ENCODE measurements at places on chromosomes 4 and X. TPM values are rescaled to one million over a fixed set of nuclear protein-coding genes. Genes with fewer than 3 reads are reported as not detected.

GRCh38 chr4:99735822-99736221 is 78.2 kb upstream of the C4orf54 start:
- H3K27me3 ChIP-seq, result no peaks in the 10 kb centered on the region
- no peaks in the 10 kb centered on the region for H3K4me1 ChIP-seq
- H3K27ac ChIP-seq, result no peak overlapping the region
- no peak overlapping the region for H3K4me3 ChIP-seq
- no peaks in the 10 kb centered on the region for H3K36me3 ChIP-seq
- no peak for DNase-seq

- no peak overlapping the region for H3K27ac ChIP-seq
- H3K36me3 ChIP-seq, result no peaks in the 10 kb centered on the region
- no peak overlapping the region for H3K4me3 ChIP-seq
- H3K27me3 ChIP-seq, result no peaks in the 10 kb centered on the region
- no peaks in the 10 kb centered on the region for H3K4me1 ChIP-seq
Observed at GRCh38 chr4:125489952-125490690, 175.4 kb downstream of the FAT4 start.

DNA sequence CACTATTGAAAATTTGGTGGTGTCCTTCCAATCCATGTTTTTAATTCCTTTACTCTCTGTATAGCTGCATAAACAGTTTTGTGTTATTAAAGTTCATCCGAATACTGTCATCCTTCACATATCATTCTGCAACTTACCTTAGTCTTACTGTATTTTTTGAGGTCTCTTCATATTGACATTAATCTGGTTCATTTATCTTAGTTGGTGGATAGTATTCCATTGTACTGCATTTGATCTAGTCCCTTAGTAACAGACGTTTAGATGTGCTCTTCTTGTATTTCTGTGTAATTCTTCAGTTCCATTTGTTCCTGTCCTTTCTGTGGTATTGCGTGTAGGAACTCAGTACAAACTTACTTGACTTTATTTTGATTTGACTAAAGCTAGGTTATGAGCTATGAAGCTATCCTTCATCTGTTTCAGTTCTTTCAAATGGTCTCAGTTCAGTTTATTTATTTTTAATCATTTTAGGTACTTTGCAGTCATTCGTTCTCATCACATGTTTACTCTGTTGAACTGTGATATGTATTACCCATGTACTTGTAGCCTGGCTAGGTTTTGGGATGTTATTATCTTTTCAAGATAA is 41.3 kb downstream of the RAPGEF2 start:
- no peak overlapping the region for H3K27ac ChIP-seq
- H3K27me3 ChIP-seq, result no peaks in the 10 kb centered on the region
- H3K36me3 ChIP-seq, result no peaks in the 10 kb centered on the region

Gene CCKAR
- not detected for total RNA-seq

GRCh38 chr4:27873596-27873995 is 1013.0 kb downstream of the STIM2 start:
- no peak overlapping the region for H3K27ac ChIP-seq
- H3K36me3 ChIP-seq, result no peaks in the 10 kb centered on the region
- no peaks in the 10 kb centered on the region for H3K4me1 ChIP-seq
- no peak for DNase-seq

GRCh38 chr4:137299281-137299680 is 233.0 kb downstream of the PCDH18 start:
- no peak overlapping the region for H3K4me3 ChIP-seq
- no peaks in the 10 kb centered on the region for H3K36me3 ChIP-seq
- no peaks in the 10 kb centered on the region for H3K4me1 ChIP-seq
- DNase-seq, result no peak
- H3K27ac ChIP-seq, result no peak overlapping the region

GRCh38 chr4:38067499-38067898 is 107.3 kb downstream of the PTTG2 start:
- H3K27me3 ChIP-seq, result no peaks in the 10 kb centered on the region
- peaks cover 4% of the 10 kb centered on the region for H3K4me1 ChIP-seq
- DNase-seq, result no peak
- H3K36me3 ChIP-seq, result peaks cover 22% of the 10 kb centered on the region
- no peak overlapping the region for H3K4me3 ChIP-seq
